Activated CD8-positive, alpha-beta memory T cell treated with anti-CD3 and anti-CD28 coated beads for 1 hour (primary cell): ENCODE measurements at places on chromosomes 5 and 9.

DNA sequence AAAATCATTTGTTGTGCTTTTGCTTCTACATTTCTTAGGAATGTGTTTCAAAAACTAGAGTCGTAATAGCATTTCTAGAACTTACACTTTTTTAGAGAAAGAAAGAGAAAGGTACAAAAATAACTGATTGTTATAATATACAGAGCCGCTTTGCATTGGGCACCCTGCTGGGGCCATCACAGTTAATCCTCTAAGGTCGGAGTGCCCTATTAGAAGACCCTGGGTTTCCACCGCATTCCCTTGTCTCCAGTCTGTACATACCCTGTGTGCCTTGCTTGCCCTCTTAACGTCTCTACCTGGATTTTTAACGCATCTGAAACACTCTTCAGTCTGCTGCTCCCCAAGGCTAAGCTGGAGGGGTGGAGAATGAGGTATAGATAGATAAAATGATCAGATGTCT is 1.3 kb downstream of the MARVELD2 start:
- no peak for DNase-seq

DNA sequence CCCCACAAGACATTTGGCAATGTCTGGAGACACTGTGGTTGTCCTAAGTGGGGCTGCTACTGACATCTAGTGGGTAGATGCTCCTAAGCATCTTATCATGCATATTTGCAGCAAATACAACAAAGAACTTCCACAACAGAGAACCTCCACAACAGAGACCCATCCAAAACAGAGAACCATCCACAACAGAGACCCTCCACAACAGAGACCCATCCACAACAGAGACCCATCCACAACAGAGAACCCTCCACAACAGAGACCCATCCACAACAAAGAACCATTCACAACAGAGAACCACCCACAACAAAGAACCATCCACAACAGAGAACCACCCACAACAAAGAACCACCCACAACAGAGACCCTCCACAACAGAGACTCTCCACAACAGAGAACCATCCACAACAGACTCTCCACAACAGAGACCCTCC is 32.8 kb downstream of the ARPC5L start:
- DNase-seq: peak; percentile 14

- no peak for DNase-seq
Measured at GRCh38 chr5:157578079-157578780, 2.7 kb upstream of the ADAM19 start.

DNA sequence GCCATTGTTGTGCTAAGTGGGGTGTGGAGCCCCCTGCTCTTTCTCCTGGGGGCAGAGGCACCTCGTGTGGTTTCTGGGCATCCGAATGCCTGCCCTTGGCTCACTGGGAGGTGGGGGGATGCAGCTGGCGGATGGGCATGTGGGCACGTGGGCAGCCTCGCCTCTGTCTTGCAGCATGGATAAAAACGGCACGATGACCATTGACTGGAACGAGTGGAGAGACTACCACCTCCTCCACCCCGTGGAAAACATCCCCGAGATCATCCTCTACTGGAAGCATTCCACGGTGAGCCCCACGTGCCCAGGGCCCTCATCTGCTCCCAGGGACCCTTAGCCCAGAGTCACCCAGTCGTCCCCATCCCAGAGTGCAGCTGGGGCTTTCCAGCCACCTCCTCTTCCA is 25.3 kb downstream of the PTGES2 start:
- no peak for DNase-seq

GRCh38 chr5:61701877-61702602 is 370.0 kb downstream of the ZSWIM6 start:
- no peak for DNase-seq

DNA sequence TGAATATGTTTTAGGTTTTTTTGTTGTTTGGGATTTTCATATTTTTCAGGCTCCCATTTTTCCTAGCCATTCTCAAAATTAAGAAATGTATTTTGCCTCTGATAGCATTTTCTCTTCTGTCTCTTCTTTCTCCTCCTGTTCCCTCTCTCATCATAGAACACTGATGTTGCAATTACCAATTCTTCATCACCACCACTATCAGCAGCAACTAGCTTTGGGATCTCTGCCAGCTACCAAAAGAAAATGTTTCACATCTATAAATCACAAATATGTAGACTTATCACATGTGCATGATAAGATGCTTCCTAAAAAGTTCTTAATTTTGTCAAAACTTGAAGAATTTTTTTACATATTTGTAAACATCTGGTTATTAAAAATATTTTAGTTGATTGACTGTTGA is 887.1 kb downstream of the MAT2B start:
- no peak for DNase-seq

DNA sequence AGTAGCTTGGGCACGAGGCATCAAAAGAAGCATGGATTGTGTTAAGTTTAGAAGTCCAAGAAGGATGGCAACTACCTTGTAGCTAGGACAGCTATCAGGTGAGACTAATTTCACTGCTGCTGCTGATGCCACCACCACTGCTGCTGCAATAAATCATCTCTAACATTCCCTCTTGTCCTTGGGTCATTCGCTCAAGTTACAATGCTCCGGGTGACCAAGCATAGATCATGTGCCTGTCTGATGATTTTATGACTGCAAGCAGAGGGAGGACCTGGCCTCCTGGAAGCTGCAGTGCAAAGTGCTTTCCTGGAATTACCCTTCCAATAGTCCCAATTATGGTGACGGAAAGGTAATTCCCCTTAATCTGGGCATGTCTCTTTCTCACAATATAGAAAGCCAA is 334.4 kb downstream of the PRELID2 start:
- DNase-seq: no peak

DNA sequence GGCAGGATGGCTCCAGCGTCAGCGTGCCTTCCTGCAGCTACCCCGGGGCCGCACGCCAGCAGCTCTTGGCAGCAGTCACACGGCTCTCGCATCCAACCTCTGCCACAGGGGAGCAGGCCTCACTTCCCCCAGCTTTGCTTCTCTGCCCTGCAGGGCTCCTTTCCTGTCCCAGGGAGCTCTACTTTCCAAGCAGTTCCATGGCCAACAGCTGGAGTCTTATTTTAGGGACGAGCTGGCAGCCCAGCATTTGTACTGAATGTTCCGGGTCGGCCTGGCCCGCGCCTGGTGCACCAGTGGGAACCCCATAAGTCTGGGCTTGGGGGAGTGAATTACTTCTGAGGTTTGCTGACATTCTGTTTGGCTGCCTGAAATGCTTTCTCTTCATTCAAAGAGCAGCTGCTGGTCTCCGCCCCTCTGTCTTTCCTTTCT is 34.6 kb downstream of the GADD45G start:
- DNase-seq: no peak

DNA sequence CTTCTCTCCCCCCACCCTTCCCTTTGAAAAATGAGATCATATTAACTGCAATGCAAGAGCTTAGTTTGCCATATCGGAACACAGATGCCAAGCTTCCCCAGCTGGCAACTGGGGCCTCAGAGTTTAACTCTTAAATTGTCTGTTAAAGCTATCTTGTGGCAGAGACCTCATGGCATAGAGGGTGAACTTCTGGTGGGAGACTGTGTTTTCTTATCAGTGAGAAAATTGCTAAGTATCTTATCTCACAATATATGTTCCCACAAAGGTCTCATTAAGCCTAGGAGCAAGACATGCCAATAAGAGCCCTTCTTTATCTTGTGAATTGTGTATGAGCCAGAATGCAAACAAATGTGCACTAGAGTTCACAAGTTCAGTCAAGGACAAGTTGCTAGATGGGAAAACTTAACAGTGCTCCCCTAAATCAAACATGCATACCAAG is 12.3 kb downstream of the NFIB start:
- DNase-seq: no peak

DNA sequence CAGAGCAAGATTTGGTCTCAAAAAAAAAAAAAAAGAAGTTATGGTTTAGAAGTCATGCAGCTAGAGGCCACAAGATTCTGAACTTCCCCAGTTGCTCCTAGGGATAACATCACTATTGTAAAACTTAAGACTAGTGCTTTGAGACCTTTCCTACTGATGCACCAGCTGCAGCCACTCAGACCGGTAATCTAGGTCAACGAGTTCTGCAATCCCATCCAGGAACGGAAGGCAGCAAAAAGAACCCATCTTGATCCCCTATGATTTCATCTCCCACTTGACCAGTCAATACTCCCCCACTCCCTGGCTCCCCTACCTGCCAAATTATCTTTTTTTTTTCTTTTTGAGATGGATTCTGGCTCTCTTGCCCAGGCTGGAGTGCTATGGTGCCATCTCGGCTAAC is 46.9 kb upstream of the TTC39B start:
- no peak for DNase-seq

DNA sequence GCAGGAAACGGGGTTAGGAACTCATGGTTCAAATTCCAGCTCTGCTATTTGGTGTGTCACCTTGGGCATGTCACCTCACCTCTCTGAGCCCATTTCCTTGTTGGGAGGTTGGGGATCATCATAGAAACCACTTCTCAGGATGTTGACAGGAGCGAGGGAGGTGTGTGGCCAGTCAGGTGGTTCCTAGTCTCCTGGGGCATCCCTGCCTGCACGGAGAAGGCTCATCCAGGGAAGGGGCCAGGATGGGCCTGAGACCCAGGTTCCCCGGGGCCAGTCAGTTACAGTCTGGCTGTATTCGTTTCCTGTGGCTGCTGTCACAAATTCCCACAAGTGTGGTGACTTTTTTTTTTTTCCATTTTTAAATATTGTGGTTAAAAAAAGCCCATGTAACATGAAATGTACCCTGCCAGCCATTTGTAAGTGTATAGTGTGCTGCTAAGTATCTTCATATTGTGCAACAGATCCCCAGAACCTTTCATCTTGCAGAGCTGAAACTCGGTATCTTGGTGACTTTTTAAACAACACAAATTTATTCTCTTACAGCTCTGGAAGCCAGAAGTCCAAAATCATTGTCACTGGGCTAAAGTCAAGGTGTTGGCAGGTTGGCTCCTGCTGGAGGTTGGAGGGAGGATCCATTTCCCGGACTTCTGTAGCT is 78.7 kb upstream of the UNC5A start:
- no peak for DNase-seq

DNA sequence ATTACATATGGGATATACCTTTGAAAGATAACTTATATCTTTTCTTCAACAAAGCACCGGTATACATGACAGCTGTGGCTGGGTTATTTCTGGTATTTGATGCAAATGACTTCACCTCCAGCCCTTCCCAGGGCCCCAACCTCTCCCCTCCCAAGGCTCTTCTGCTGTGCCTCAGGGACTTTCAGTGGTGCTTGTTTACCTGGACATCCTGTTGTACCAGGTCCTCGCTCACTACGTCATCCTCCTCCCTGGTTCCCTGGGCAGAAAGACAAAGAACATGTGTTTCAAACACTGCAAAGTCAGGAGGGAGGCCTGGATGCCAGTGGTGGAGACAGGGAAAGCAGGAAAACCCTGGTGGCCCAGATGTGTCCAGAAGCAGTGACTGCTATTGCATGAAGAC is 23.4 kb downstream of the ANXA6 start:
- DNase-seq: no peak

- DNase-seq: no peak
Measured at GRCh38 chr9:112005939-112006338, 109.3 kb downstream of the UGCG start.

GRCh38 chr9:38443181-38443580 is 18.9 kb upstream of the IGFBPL1 start:
- DNase-seq: no peak

GRCh38 chr5:74639807-74640449 is 600 bp downstream of the ENC1 start:
- no peak for DNase-seq

DNA sequence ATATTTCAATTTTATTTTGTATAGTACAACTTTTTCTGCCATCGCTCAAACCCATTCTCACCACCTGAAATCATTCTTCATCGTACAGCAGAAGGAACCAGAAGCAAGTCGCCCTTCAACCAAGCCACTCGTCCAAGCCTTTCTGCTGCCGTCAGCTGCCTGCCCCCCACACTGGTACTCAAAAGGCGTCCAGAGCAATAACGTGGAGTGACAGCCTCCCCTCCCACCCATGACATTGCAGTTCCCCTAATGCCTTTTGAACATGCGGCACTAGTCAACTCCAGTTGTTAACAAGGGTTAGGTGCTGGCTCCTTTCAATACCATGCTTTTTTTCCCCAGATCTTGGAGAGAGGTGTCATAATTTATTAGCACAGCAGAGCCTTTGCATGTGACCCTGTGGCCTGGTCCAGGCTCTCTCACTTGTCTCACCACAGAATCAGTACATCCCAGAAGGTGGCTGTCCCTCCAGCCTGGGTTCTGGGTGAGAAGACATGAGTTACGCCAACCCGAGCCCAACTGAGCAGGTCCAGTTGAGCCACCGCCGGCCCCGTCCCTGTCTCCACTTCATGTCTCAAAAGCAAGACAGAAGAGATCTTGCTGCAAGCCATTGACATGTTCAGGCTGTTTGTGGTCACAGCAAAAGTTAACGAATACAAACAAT is 20.4 kb upstream of the MED10 start:
- no peak for DNase-seq

DNA sequence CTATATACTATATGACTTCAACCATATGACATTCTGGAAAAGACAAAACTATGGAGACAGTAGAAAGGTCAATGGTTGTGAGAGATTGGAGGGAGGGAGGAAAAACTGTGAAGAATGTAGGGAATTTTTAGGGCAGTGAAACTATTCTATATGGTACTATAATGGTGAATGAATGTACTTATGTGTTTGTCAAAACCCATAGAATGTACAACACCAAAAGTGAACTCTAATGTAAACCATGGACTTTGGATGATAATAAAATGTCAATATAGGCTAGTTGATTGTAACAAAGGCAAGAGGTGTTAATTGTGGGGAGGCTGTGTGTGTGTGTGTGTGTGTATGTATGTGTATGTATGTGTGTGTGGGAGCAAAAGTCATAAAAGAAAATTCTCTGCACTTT is 10.8 kb upstream of the STOM start:
- DNase-seq: no peak

DNA sequence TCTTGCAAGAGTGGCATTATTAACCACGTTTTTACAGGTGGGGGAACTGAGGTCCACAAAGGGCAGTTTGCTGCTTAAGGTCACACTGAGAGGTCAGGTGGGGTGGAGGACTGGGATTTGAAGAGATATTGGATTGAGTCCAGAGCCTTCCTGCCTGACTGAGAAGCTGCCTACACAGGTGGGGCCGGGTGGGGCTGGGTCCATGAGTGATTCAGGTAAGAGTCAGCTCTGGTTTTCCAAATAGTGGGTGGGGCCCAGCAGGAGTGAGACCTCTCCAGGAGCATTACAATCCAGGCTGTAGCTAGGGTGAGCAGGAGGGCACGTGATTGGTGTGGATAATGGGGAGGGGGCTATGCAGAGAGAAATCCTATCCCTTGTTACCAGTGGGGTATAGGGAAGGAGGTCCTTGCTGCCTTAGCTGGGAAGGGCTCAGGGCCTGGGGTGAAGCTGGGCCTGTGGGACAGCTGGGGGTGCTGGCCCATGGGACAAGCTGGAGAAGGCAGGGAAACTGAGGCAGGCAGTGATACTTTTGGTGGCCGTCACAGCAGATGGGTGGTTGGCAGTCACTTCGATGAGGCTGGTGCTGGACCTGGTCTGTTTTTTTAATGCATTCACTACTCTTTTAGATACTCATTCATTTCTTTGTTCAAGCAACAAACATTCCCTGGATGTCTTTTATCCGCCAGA is 2.9 kb upstream of the PTGS1 start:
- DNase-seq: no peak

GRCh38 chr9:83274787-83275186 is 211.8 kb upstream of the RASEF start:
- no peak for DNase-seq

- DNase-seq: no peak
Measured at GRCh38 chr9:94002316-94003140, 47.4 kb upstream of the BARX1 start.
